H4 (cell line): ENCODE measurements at places on chromosomes 6 and 20.

DNA sequence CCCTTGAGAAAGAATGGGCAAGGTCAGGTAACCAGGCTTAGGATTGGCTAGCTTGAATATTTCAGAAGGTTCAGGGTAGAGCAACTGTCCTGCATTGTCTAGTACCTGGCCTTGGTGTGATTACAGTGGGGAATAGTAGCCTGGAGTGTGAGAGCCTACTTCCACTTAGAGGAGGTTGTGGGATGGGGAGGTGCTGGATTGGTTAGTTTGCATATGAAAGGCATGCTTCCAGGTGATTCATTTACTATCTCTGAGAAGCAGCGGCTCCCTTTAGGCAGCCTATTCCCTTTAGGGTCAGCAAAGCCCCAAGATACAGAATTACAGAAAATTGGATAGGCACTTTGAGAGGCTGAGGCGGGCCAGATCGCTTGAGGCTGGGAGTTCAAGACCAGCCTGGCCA, 25.0 kb upstream of the SCGN start:
- no peak for DNase-seq

DNA sequence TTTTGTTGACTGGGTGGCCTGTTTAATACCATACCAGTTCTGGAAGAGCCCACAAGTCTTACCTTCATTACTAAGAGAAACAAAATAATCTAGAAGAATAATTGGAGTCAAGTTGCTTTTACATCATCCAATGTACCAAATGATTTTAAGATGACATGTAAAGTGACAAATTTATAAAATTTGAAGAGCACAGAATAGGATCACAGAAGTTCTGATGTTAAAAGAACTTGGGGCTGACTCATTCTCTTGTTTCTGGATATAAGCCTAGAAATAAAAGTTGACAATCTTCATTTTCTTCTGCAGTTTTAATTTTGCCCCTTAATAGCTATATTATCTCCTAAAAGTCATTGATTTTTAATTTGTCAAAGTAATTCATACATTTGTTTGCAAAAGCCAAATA, 317.5 kb upstream of the MARCKS start:
- no peak for DNase-seq

- DNase-seq = no peak
These were observed 2.9 kb upstream of the CHRNA4 start for GRCh38 chr20:63363981-63364561.

GRCh38 chr6:131687022-131687421, 14.2 kb downstream of the OR2A4 start:
- DNase-seq = no peak

GRCh38 chr6:81534934-81535465, 217.5 kb downstream of the TENT5A start:
- no peak for DNase-seq
